ENCODE measurements at places on chromosomes 3 and 15.

GRCh38 chr15:66625974-66626373 is 60.2 kb upstream of the LCTL start:
- DNase-seq: no peak

- DNase-seq: peak; percentile 53
These were observed 2.9 kb upstream of the NME9 start for GRCh38 chr3:138332472-138333073.

DNA sequence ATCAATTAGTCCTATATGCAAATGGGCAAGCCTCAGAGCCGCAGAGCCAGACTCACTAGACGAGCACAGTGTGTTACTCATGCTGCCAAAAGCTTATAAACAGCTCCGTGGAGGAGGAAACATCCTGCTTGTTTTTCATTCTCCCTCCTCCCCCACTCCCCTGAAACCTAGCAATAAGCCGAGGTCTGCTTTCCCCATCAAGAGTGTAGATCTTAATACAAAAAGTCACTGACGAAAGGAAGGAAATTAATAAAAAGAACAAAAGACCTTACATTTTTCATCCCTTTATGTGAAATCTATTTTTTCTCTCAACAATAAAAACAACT is 88.5 kb downstream of the XXYLT1 start:
- peak; percentile 35 for DNase-seq

DNA sequence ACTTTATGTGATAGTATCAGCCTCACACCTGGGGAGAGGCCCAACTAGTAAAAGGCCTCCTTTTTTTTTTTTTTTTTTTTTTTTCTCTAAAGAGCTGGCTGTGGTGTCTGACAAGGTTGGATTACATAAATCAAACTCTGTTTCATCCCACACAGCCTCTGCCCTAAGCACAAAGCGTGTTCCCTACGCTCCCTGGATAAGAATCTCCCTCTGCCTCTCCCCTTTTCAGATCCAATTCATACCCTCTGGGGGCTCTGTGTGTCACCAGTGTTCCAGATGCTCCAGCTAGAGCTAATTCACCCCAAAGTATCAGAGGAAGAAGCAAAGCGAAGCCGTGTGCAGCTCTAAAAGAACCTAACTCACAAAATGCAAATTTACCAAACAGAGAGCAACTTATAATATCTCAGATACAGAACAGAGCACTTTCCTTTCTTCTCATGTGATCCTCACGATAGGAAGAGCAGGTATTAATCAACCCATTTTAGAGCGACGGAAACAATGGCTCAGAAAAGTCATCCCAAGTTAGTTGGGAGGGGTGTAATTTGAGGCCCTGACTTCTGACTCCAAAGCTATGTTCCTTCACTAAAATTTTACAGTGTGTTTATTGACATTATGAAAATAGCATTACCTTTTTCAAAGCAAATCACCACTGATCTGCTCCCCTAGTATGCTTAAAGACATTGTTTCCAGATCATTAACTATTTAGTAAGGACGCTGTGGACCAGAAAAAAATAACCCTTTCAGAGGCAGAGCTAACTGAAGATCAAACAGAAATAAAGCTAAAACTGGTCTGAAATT is 12.4 kb downstream of the BMF start:
- DNase-seq: no peak

GRCh38 chr3:10157031-10157430 is 7.7 kb upstream of the IRAK2 start:
- no peak for DNase-seq
